ENCODE measurements at places on chromosomes 5 and 9.

- no peak for DNase-seq
Observed at GRCh38 chr5:9733486-9733885, 103.3 kb upstream of the TAS2R1 start.

DNA sequence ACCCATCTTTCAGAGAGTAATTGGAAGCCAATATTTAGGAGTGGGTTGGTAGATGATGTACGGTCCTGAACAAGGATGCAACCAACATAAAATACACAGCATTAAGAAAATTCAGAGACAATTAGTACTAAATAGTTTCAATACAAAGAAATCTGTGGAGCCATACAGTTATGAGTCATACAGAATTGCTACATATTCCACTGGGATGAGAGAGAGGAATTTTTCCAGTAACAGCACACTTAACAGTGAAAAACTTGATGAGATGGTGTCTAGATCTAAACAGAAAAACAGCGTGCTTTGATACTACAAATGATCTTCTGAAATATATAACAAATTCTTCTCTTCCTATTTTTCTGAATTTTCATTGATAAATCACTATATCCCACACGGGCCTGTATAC lies 1999.3 kb upstream of the CDH9 start:
- DNase-seq: no peak

DNA sequence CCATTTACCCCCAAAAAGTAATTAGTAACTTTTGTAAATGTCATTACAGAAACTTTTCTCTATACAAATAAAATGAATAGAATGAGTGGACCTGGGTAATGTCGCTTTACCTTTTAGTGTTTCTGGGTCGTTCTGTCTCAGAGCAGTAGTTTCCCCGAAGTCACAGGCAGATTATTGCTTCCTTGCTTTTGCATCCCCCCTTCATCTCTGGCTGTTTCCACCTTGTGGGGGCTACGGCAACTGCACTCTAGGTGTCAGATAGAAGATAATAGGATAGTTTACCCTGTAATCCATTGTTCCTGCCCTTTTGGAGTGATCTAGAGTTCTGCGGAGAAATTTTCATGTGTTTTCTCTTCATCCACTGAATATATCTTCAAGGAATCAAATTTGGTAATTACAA lies 68.7 kb downstream of the PRR16 start:
- DNase-seq: no peak

GRCh38 chr5:167967494-167968177 lies 323.8 kb upstream of the WWC1 start:
- DNase-seq: no peak

GRCh38 chr5:75640395-75640794 lies 29.1 kb downstream of the ANKDD1B start:
- no peak for DNase-seq

DNA sequence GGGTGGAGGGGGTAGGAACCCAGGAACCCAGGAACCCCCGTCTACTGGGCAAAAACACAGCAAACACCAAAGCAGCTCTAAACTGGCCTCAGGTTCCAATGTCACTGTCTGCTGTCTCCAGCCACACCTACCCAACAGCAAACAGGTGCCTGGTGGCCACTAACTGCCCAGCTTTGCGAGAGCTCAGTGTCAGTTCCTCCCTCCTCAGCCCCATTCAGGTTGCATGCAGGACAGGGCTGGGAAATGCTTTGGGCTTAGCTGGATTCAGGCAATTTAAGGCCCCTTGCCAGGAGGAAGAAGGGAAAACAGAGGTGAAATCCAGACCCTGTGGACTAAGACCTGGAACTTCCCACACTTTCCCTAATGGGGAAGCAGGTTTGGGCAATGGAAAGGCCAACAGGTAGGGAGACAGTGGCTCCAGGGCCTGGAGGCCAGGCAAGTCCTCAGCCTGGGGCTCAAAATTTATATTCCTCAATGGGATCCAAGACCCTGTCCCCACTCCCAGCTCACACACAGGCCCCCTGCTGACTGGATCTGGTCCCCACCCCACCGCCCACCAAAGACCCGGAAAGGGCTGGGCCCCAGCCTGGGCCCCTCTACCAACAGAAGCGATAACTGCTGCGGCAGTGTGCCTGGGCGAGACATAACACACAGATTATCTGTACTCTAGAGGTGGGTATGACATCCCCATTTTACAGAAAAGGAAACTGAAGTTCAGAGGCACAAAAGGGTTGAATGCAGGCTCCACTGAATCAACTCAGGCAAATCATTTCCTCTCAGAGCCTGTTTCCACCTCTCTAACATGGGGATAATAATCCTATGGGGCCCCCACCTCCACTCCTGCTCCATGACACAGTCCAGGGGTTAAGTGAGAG lies 3.5 kb downstream of the EEIG1 start:
- DNase-seq: no peak

DNA sequence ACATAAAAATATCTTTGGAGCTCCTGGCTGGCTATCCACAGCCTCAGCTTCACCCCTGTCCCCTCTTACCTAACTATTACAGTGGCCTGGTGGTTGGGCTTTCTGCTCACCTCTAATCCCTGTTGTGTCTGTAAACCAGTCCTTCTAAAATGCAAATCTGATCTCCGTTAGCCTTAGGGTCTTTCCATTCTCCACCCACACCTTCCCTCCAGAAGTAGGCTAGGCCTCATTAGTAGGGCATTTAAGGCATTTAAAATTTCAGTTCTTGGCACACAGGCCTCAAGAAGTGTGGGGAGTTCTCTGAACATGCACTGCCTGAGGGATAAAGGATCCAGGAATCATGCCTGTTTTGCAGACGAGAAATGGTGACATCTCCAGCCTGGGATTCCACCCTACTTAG lies 26.4 kb upstream of the STC2 start:
- DNase-seq: no peak

DNA sequence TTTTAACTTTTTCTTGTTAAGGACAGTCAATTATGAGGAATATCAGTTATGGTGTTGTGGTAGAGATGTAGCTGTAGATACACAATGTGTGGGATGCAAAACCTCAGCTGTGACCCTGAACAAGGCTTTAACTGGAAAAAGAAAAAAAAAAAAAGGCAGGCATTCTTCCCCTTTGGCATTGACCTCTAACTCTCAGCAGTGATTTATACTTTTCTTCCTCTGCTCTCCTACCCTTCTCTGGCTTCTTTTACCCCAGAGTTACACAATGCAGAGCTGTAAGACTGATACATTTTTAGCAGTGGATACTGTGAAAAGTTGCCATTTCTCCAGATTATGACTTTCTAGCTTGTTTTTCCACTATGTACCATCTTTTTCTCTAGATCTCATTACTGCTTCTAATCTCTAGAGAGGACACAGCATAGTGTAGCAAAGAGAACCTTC lies 2.0 kb downstream of the CTNNAL1 start:
- no peak for DNase-seq

DNA sequence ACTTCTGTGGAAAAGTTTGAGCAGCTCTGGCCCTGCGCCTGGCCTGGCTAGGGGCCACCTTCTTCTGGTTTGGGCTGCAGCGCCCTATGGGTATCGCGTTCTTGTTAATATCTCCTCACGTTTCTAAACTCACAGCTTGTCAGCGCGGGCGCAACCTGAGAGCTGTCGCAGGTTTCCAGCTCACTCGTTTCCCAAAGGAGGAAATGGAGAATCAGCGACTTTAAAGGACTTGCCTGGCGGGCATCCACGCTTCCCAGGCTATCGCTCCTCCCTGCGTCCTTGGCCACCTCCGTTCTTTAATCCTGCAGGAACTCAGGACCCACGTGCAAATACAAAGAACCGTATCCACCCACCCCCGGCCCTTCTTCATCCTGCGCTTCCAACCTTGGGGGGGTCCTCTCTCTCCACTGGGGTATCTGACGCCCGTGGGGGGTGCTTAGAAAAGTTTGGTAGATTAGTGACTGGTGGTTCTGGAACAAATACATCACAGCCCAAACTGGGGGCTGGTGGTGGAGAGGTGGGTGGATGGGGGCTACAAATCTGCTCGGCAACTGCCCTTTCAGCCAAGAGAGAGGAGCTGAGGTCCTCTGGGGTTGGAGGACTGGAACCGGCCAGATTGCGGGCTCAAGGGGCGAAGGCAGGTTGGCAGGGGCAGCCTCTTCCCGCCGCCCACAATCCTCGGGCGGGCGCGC lies 578 bp upstream of the PSAT1 start:
- DNase-seq: no peak

DNA sequence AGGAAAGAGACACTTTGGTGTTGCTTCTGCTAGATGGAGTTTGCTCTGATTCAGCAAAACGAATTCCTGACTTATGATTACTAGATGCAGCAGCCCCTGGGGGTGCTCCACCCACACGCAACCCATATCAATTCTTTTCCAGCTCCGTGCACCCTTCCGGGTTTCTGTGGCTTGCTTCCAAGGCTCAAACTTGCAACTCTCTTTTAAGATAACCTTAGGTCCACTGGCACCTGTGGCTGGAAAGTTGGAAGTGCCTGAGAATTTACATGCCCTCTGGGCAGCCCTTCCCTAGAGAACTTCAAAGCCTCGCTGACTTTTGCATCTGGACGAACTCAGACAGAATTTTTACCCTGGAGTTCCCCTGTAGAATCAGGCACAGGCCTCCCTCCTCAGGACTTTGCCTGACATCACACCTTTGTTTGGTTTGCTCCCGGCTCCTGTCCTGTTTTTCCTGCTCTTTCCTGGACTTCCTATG lies 224.9 kb downstream of the SNX18 start:
- DNase-seq: no peak

DNA sequence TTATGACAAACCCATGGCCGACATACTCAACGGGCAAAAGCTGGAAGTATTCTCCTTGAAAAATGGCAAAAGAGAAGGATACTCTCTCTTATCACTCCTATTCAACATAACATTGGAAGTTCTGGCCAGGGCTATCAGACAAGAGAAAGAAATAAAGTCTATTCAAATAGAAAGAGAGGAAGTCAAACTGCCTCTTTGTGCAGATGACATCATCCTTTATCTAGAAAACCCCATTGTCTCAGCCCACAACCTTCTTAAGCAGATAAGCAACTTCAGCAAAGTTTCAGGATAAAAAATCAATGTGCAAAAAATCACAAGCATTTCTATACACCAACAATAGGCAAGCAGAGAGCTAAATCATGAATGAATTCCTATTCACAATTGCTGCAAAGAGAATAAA lies 1799.9 kb upstream of the ACO1 start:
- DNase-seq: no peak

DNA sequence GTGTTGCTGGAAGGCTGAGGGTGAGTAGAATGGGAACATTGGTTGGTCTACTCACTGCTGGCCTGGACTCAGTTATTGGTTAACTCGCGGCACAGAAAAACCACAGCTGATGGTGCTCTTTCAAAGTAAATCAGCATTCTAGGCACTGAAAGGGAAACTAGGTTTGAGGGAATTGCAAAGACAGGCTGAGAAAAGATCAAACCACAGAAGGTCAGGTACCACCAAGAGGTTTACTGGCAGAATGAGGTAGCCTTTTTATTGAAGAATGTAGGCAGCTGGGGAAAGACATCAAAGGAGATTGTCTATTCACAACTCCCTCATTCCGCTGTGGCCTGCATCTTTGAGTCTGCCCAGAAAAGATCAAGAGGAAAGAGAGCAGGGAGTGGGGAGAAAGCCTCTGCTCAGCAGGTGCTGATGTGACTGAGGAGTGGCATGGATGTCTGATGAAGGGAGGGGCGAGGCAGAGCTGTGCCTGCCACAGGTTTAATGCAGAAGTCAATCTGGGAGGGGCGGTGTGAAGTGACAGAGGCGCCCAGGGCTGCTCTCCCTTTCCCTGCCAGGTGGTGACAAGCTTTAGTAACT lies 255.5 kb downstream of the MAN2A1 start:
- no peak for DNase-seq

DNA sequence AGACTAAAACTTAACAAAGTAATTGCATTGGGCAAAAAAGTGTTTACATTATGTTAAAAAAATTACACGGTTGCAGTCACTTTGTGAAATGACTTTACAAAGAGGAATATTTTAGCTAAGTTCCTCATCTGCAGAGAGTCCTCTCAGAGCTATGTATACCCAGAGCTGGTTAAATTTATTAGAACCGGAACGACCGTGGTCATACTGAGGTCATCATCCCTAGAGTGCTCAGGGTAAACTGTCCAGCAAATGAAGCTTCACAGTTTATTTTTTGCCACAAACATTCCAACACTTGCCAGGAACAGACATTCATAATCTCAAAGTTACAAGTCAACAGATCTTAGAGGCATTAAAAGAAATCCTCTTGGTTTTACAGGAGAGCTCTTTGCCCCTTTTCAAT lies 897 bp downstream of the ROPN1L start:
- no peak for DNase-seq

DNA sequence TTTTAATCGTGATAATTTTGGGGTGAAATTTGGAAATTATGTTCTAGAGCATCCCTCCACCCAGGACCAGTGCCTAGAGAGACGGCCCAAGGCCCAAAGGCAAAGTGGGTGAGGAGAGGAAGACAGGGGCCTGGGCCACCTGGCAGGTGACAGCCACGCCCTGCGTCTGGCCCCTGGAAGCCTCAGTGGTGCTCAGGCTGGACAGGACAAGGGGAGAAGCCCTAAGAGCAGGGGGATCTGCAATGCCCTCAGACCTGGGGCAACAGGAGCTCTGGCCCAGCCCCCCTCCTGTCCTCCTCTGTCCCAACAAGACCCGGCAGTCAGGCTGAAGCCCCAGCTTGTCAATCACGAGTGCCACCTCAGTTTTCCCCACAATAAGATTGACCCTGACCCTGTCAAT lies 134.8 kb downstream of the ADAMTS2 start:
- DNase-seq: no peak

GRCh38 chr9:86549401-86549811 lies 195.2 kb upstream of the TUT7 start:
- DNase-seq: no peak

DNA sequence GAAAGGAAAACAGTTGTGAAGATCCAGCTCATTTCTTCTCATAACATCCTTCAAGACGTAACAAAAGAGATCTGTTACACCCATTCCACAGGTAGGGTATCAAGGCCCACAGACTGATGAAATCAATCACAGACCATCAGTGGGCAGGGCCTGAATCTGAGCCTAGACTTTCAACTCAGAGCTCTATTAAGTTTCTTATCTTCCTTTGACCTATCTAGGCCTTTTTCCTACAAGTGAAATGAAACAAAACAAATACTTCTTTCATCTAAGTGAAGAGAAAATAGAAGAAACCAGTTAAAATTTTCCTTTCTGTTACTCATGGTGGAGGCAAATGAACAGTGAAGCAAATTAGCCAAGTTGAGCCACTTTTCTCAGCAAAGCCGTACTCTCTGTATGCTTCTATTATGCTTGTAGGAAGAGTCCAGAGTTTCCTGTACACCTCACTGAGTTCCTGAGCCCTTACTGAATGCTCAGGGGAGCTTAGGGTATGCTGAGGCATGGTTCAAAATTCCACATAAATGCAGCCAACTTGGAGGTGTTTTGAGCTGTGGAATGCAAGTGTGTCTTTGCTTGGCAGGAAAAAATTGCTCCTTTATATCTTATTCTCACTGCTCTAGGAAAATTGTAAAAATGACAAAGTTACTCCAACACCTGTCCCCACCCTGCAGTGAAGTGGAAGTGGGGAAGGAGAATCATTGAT lies 91.9 kb downstream of the FEM1C start:
- no peak for DNase-seq

GRCh38 chr5:154826-155225 lies 36.5 kb upstream of the LRRC14B start:
- DNase-seq: no peak

- DNase-seq: no peak
Observed at GRCh38 chr5:23864786-23865185, 357.4 kb downstream of the PRDM9 start.

GRCh38 chr5:69048230-69048629 lies 45.6 kb upstream of the SLC30A5 start:
- DNase-seq: no peak
